Cardiac ventricle fibroblast (primary cell): ENCODE measurements at places on chromosomes 2 and 18. TPM values are rescaled to one million over a fixed set of nuclear protein-coding genes. Genes with fewer than 3 reads are reported as not detected.

ATOH8 gene
- 31.2 and 34.5 TPM in 2 replicates for total RNA-seq

SGPP2 gene
- total RNA-seq, result not detected in 2 replicates

CFAP53 gene
- 0.62 and 0.78 TPM in 2 replicates for total RNA-seq

TCF23 gene
- total RNA-seq, result 0.10 and 0.44 TPM in 2 replicates

NEU4 gene
- not detected in 2 replicates for total RNA-seq

ANTXR1 gene
- total RNA-seq, result 65.2 and 81.3 TPM in 2 replicates

MYO7B gene
- 0.06 TPM in 1 of 2 replicates, not detected in the other for total RNA-seq

SOWAHC gene
- total RNA-seq, result 12.4 and 13.6 TPM in 2 replicates

NT5C1B gene
- total RNA-seq, result 0.10 TPM in 1 of 2 replicates, not detected in the other

SERPINB3 gene
- total RNA-seq, result not detected in 2 replicates

LHCGR gene
- total RNA-seq, result not detected in 2 replicates

MBD1 gene
- 37.6 and 45.1 TPM in 2 replicates for total RNA-seq

FOXD4L1 gene
- total RNA-seq, result 0.15 TPM in 1 of 2 replicates, not detected in the other

FN1 gene
- 86,957 and 92,056 TPM in 2 replicates for total RNA-seq

FNDC4 gene
- 30.8 and 42.8 TPM in 2 replicates for total RNA-seq

MOCOS gene
- 1.2 and 2.2 TPM in 2 replicates for total RNA-seq

ACMSD gene
- not detected in 2 replicates for total RNA-seq

SPP2 gene
- not detected in 2 replicates for total RNA-seq

TTN gene
- total RNA-seq, result 0.05 and 0.06 TPM in 2 replicates

MYCN gene
- 0.37 TPM in 1 of 2 replicates, not detected in the other for total RNA-seq

ALPG gene
- not detected in 2 replicates for total RNA-seq

CCDC68 gene
- total RNA-seq, result 1.5 and 2.4 TPM in 2 replicates

EIF5B gene
- 17.3 and 32.8 TPM in 2 replicates for total RNA-seq

ZFP36L2 gene
- 90.6 and 98.1 TPM in 2 replicates for total RNA-seq

LRP1B gene
- 0.37 and 0.49 TPM in 2 replicates for total RNA-seq

CYBRD1 gene
- total RNA-seq, result 319 and 355 TPM in 2 replicates

SLC11A1 gene
- total RNA-seq, result not detected in 2 replicates

CPLX4 gene
- total RNA-seq, result not detected in 2 replicates

ADNP2 gene
- 8.0 and 10.1 TPM in 2 replicates for total RNA-seq

TEX51 gene
- total RNA-seq, result not detected in 2 replicates

SUCLG1 gene
- total RNA-seq, result 33.5 and 44.3 TPM in 2 replicates

ARHGAP28 gene
- total RNA-seq, result 15.7 and 21.3 TPM in 2 replicates

FKBP7 gene
- 51.4 and 89.9 TPM in 2 replicates for total RNA-seq

ADAM23 gene
- 4.2 and 5.7 TPM in 2 replicates for total RNA-seq

TSGA10 gene
- total RNA-seq, result 0.49 and 2.1 TPM in 2 replicates

CLEC4F gene
- not detected in 2 replicates for total RNA-seq

TBC1D8 gene
- 12.6 and 16.9 TPM in 2 replicates for total RNA-seq

CHRNG gene
- not detected in 2 replicates for total RNA-seq

FER1L5 gene
- total RNA-seq, result 0.10 and 0.37 TPM in 2 replicates

DGUOK gene
- total RNA-seq, result 39.7 and 40.8 TPM in 2 replicates

LRRTM1 gene
- not detected in 2 replicates for total RNA-seq

GKN1 gene
- not detected in 2 replicates for total RNA-seq

PRSS56 gene
- not detected in 2 replicates for total RNA-seq

ZCCHC2 gene
- 6.2 and 8.0 TPM in 2 replicates for total RNA-seq

ANKRD30BL gene
- total RNA-seq, result not detected in 2 replicates

REG1B gene
- total RNA-seq, result not detected in 2 replicates

CPO gene
- not detected in 2 replicates for total RNA-seq

KRTCAP3 gene
- not detected in 2 replicates for total RNA-seq
